ENCODE measurements at places on chromosomes 4 and X. TPM values are rescaled to one million over a fixed set of nuclear protein-coding genes. Genes with fewer than 3 reads are reported as not detected.
A peak's percentile ranks its signal among the peaks of the same experiment; 100 is the strongest.

Gene JCHAIN
- not detected for total RNA-seq

- H3K27ac ChIP-seq: peak overlapping the region; percentile 67
- no peaks in the 10 kb centered on the region for H3K27me3 ChIP-seq
- H3K4me1 ChIP-seq: peaks cover 27% of the 10 kb centered on the region
- no peaks in the 10 kb centered on the region for H3K36me3 ChIP-seq
- peak; percentile 86 for DNase-seq
- peak overlapping the region; percentile 13 for H3K4me3 ChIP-seq
Measured at GRCh38 chr4:184328022-184328736, 110.5 kb upstream of the ENPP6 start.

Gene LRRC66
- not detected for total RNA-seq

- no peak for DNase-seq
- H3K4me1 ChIP-seq: peaks cover 6% of the 10 kb centered on the region
- no peak overlapping the region for H3K27ac ChIP-seq
- peaks cover 31% of the 10 kb centered on the region for H3K27me3 ChIP-seq
- H3K4me3 ChIP-seq: no peak overlapping the region
Measured at GRCh38 chr4:121877041-121877773, 6.9 kb upstream of the BBS7 start.

GRCh38 chrX:103773445-103773844, 3.2 kb upstream of the PLP1 start:
- H3K27ac ChIP-seq: no peak overlapping the region
- H3K27me3 ChIP-seq: no peaks in the 10 kb centered on the region
- no peak for DNase-seq
- H3K4me3 ChIP-seq: no peak overlapping the region
- no peaks in the 10 kb centered on the region for H3K36me3 ChIP-seq

- DNase-seq: no peak
- H3K36me3 ChIP-seq: no peaks in the 10 kb centered on the region
- no peak overlapping the region for H3K4me3 ChIP-seq
- no peaks in the 10 kb centered on the region for H3K27me3 ChIP-seq
- H3K4me1 ChIP-seq: no peaks in the 10 kb centered on the region
Measured at GRCh38 chr4:188428935-188429334, 289.7 kb downstream of the TRIML1 start.

DNA sequence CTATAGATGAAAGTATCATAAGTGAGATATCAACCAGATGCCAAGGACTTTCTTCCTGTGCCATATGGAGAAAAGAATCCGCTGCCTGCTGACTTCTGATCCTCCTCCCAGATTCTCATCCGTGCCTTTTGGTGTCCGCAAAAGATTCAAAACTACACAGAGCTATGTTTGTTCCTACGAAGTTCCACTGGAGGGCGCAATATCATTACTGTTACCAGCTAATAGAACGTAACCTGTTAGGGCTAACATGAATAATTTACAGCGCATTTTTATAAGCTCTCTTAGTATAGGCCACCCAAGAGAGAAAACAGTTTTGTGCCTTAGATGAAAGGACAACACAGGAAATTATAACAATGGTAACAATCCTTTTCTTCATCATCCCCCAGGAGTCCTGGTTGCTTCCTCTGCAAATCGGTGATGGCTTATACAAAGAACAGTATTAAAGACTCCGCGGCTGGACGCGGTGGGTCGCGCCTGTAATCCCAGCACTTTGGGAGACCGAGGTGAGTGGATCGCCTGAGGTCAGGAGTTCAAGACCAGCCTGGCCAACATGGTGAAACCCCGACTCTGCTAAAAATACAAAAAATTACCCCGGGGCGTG, 22.8 kb upstream of the CENPVL3 start:
- no peaks in the 10 kb centered on the region for H3K4me1 ChIP-seq
- peak; percentile 17 for DNase-seq
- H3K4me3 ChIP-seq: no peak overlapping the region
- no peak overlapping the region for H3K27ac ChIP-seq
- peaks cover 18% of the 10 kb centered on the region for H3K27me3 ChIP-seq
- H3K36me3 ChIP-seq: no peaks in the 10 kb centered on the region

- no peak overlapping the region for H3K4me3 ChIP-seq
- H3K27me3 ChIP-seq: no peaks in the 10 kb centered on the region
- DNase-seq: no peak
- H3K27ac ChIP-seq: no peak overlapping the region
- no peaks in the 10 kb centered on the region for H3K36me3 ChIP-seq
Measured at GRCh38 chr4:2591189-2591588, 54.7 kb downstream of the FAM193A start.

- H3K4me3 ChIP-seq: no peak overlapping the region
- H3K4me1 ChIP-seq: peaks cover 7% of the 10 kb centered on the region
- H3K27me3 ChIP-seq: no peaks in the 10 kb centered on the region
- H3K27ac ChIP-seq: no peak overlapping the region
Measured at GRCh38 chr4:139523076-139523475, 32.9 kb downstream of the SETD7 start.

Measured in activated naive CD4-positive, alpha-beta T cell treated with anti-CD3 and anti-CD28 coated beads for 36 hours (primary cell).